ENCODE measurements at places on chromosomes 3 and 15. TPM values are rescaled to one million over a fixed set of nuclear protein-coding genes. Genes with fewer than 3 reads are reported as not detected.

The ERC2 gene
- 1.2 TPM for total RNA-seq

DNA sequence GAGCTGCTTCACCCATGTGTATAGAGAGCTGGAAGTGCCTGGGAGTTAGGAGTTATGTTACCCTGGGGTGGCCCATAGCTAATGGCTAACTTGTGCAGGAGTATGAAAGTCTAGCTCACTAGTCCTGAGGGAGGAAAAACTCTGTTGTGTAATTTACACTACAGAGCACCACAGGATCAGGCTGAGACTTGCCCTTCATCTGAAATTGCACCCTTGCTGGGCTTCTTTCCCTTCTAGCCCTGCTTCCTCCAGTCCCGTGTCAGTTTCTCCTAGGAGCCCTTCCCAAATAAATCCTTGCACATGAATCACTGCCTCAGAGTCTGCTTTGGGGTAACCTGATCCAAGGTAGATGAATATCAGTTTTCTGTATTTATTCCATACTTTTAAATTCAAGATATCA, 40.0 kb downstream of the CTXND1 start:
- DNase-seq, result no peak

The ADGRG7 gene
- total RNA-seq, result not detected

GRCh38 chr15:40793216-40793989, 13.5 kb upstream of the ZFYVE19 start:
- DNase-seq, result no peak

- no peak for DNase-seq
Observed at GRCh38 chr3:100602506-100603444, 6.6 kb upstream of the ADGRG7 start.

The LRTM1 gene
- not detected for total RNA-seq

Measured in natural killer cell treated with Interleukin-12 subunit alpha and Interleukin-12 subunit beta and Interleukin-15 and Interleukin-18, amount 100 ng/mL, for 72 hours (primary cell).